ENCODE measurements at places on chromosomes 5 and 9.
A peak's percentile ranks its signal among the peaks of the same experiment; 100 is the strongest.

GRCh38 chr9:126875756-126876510 is 15.5 kb downstream of the ZBTB34 start:
- no peak for DNase-seq

DNA sequence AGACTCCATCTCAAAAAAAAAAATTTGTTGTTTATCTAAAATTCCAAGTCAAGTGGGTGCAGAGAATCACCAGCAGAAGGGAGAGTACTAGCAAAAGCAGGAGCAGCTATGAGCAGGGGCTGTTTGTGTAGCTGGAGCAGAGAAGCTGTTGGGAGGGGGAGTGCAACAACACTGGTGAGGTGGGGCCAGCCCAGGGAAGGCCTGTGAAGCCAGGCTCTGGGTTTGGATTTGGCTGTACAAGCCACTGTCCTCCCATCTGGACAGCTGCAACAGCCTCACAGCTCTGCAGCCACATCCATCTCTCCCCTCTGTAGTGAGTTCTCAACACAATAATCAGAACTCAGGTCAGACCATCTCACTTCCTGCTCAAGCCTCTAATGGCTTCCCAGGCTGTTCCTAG is 59.4 kb downstream of the TMOD1 start:
- no peak for DNase-seq

DNA sequence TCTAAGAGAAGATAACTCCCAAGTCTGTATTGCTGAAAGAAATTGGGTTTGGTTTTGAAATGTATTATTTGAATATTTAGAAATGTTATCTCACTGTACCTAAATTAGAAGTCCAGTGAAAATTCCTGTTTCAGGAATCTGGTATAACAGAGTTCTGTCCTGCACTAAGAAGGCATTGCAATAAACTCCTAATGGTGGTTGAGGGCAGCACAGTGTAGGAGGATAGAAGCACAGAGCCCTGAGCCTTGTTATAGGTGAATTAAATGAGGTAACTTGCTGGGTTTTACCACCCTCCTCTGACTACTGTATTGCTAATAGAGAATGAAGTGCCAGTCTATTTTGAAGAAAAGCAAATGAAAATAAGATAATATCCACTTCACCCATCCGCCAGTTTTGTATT is 143.4 kb downstream of the CD180 start:
- DNase-seq = no peak

GRCh38 chr9:126703002-126703865 is 89.5 kb downstream of the LMX1B start:
- no peak for DNase-seq

DNA sequence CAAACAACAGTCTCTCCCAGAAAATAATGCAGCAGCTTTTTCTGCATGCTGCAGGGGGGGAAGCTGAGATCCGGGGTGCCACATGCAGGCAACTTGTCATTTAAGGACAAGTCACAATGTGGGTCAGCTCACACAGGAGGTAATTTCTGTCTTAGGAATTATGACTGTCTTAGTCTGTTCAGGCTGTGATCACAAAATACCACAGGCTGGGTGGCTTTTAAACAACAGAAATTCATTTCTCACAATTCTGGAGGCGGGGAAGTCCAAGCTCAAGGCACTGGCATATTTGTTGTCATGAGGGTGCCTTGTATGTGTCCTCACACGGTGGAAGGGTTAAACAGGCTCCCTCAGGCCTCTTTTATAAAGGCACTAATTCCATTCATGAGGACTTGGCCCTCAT is 127.7 kb downstream of the DIRAS2 start:
- no peak for DNase-seq

DNA sequence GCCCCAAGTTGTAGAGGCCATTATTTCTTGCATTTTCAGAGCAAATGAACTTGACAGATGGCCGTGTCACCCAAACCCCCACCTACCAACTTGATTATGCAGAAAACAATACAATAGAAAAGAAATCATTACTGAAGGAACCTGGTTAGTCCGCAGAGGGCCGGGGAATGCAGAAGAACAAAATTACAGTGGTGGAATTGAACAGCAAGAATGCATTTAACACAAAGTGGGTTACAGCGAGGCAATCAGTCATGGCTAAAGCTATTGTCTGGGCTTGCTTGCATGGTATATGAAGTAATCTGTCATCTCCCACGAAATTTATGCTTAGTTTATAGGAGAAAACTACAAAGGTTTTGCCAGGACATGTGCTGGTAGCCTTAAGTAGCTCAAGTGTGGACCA is 238.3 kb upstream of the IRX1 start:
- no peak for DNase-seq

DNA sequence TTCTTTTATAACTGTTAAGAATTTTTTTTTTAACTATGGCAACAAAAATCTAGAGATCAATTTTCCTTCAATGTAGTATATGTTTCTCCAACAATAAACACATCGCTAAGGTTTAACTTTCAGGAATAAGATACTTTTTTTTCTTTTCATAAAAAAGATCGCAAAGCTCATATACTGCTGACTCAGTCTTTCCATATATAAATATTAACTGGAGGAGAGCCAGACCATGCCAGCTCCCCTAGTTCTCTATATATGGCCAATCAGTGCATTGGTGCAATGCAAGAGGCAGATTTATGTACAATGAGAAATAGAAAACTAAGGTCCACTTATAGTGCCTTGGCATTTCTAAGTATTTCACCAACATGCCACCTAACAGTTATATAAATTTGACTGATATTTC is 89.2 kb upstream of the GAS1 start:
- no peak for DNase-seq

DNA sequence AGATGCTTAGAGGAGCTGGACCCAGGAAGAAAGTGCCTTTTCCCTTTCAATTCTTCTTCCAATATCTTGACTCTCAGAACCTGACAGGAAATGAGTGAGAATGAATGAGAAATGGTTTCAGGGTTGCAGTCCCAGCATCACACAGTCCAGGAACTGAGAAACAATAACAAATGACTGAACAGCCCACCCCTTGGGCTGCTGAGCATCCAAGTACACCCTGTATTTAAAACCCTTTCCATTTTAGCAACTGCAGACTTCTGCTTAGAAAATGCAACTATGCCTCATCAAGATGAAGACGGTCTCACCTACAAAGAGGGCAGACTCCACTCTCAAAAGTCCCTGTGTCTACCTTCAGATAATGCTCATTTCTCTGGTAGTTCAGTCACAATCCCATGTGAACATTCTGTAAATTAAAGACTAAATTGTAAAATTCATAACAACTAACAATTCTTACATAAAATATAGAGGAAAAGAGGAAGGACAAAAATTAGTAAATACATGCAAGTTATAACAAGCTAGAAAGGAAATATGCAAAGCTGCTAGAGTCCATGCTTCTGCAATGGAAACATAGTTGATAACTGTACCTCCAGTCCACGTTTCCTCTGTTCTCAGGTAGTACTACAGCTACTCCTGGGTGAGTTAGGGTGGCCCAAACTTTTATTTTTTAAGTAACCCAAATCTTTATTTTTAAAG is 316.5 kb downstream of the ICE1 start:
- DNase-seq = no peak

DNA sequence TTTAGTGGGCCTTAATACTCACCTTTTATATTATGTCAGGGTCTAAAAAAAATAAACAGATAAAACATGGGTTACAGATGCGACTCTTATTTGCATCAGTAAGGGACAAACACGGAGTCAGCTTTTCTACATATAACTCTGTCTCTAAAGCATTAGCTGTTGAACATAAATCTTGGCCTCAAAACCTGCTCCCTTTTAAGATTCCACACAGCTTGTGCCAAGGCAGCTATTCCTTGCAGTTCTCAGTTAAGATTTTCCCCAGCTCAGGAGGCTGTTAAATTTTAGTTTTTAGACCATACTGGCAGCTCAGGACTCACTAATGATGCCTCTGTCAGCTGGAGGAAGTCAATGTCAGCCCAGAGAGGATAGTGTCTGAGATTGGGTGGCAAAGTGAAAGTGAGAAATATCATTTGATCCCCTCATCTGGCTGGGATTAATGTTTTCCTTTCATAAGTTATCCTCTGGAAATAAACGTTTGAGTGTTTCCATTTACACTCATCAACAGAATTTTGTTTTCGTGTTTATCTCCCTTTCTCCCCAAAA is 287.5 kb downstream of the ELAVL2 start:
- DNase-seq = no peak

DNA sequence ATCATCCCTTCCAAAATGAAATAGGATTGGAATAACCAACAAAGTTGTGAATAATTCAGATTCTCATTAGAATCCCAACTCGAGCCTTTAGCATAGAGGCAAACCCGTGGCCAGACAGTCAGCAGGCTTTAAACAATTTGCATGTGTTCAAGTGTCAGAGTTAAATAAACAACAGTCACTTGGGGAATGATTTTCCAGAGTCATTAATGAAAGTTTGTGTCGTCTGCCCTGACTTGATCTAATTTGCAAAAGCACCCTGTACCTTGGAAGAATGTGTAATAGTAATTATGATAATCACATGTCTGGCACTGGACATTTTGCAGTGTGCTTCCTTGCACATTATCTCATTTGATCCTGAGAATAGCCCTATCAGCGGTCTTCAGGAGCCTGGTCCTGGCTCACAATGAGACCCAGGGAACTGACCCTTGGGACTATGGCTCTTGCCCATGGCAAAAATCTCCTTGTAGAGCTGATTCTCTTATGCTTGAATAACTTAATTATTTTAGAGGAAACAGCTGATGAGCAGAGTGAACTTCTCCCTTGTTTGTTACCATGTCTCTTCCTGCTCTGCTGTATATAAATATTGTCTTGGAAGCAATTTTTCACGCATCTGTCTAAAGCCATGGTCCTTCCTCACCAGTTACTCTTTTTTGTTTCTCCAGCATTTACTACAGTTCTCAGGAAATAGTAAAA is 272.7 kb downstream of the NR3C1 start:
- no peak for DNase-seq

- no peak for DNase-seq
These were observed 11.3 kb downstream of the RAPGEF1 start for GRCh38 chr9:131728546-131728910.

- no peak for DNase-seq
These were observed 1.1 kb downstream of the EIF4E1B start for GRCh38 chr5:176631383-176632200.

- no peak for DNase-seq
These were observed 914 bp upstream of the CD72 start for GRCh38 chr9:35618854-35619799.

DNA sequence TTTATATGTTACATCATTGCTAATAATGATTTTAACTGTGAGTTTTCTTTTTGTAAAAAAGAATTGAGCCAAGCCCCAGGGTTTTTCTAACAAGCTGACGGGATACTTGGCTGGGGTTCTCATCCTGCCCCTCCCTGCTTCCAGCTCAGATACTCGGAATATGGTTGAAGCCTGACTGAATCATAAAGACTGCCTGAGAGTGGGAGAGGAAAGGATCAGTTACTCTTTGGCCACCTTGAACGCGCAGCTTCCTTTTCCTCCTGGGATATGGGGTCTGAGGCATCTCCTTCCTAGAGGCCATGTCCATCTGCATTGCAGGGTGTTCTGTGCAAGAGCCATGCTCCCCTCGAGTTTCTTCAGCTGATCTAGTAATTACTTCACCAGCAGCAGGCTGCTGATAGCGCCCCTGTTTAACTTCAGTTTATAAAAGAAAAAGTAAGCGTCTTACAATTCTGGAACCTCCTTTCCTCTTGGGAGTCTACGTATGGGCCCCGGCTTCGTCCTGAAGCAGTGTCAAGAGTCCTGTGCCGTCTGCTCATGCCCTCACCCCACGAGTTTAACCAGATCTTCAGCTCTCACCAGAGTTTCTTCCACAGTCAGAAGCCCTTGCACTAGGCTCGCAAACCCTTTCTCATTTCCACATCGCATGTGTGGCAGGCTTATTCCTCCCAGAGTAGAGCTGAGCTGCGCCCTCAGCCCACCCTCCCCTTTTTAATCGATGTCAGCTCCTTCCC is 130.0 kb downstream of the MVB12B start:
- DNase-seq = no peak

DNA sequence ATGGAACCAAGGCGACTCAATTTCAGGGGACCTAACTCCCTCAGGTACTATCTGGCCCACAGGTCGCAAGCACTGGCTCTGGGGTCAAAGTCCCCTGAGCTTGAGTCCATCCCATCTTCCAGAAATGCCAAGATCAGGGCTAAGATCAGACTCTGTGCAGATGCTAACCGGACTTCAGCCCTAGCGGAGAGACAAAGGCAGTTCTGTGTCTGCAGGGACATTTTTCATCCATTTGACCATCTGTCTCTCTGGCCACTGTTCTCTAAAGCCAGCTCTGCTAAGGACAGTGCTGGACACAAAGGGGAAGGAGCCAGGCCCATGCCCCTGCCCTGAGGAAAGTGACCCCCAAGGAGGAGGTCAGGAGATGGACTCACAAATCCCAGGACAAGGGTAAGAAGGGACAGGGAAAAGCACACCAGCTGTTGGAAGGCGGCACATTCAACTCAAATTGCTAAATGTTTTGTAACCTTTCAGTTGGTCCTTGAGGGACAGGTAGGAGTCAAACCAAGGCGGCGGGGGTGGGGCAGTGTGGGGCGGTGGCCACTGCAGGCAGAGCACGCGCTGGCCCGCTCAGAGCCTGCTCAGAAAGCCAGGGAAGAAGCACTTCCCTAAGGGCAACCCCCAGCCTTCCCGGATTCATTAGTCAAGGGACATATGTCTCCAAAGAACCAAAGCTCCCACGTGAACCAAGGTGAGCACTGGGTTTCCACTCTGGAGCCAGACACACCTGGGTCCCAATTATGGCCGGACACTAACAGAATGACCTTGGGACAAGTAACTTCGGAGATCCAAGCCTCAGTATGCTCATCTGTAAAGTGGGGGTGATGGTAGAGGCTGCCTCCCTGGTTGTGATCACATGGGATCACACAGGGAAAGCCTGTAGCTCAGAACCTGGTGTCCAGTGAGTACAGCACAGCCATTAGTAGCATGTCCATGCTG is 42.8 kb downstream of the STK10 start:
- DNase-seq = no peak

DNA sequence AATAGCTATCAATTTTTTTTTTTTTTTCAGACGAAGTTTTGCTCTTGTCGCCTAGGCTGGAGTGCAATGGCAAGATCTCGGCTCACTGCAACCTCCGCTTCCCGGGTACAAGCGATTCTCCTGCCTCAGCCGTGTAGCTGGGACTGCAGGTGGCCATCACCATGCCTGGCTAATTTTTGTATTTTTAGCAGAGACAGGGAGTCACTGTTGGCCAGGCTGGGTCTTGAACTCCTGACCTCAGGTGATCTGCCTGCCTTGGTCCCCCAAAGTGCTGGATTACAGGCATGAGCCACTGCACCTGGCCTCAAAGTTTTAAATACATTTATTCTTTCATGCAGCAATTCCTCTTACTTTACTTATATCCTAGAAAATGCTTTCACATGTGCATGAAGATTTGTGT is 17.6 kb downstream of the TRIM14 start:
- DNase-seq = no peak

GRCh38 chr5:76710991-76711390 is 4.9 kb upstream of the F2R start:
- DNase-seq = peak; percentile 65

- DNase-seq = no peak
These were observed 23.9 kb upstream of the MAPK9 start for GRCh38 chr5:180315762-180316212.

GRCh38 chr5:56358046-56358445 is 124.9 kb upstream of the ANKRD55 start:
- no peak for DNase-seq

- DNase-seq = no peak
These were observed 28.2 kb downstream of the MTRR start for GRCh38 chr5:7897014-7897600.

- no peak for DNase-seq
These were observed 46.4 kb upstream of the EXOC3 start for GRCh38 chr5:396531-396961.
